ENCODE measurements at places on chromosomes 2 and 18. TPM values are rescaled to one million over a fixed set of nuclear protein-coding genes. Genes with fewer than 3 reads are reported as not detected.

GRCh38 chr2:187158452-187158851 lies 289.6 kb downstream of the CALCRL start:
- DNase-seq: no peak

DNA sequence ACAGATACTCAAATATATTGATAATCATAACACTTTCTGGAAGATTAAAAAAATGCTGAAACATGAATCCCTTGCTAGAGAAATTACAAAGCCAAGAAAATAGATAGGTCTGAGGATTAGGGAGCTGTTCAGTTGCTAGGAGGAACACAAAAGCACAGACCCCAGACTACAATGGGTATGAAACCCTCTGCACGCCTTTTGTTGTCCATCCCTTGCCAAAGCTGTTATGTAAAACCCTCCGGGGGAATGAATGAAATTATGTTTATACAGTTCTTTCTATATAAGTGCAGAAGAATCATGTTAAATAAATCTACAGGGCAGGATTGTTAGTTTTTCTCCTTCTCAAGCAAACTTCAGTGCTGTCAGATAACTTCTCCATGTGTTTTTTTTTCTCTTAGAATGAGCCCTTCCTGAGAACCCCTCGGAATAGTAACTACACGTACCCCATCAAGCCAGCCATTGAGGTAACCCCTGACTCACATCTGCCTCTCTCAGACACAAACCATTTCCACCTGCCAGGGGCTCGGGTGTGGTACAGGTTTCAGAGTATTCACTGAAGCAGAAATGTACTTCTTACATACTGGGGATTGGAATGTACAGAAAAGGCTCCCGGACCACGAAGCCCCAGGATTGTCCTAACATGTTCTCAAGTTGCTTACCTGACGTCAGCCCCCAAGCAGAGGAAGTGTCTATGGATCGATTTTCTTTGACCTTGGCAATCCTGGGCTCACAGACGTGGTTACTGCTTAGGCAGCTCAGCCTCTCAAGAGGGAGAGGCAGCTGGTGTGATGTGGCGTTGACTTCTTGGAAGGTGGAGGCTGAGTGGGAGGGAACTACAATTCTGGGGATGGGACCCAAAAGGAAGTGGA lies 118.0 kb downstream of the PLB1 start:
- DNase-seq: no peak

- no peak for DNase-seq
These were observed 95.0 kb downstream of the TMEM163 start for GRCh38 chr2:134623796-134624195.

GRCh38 chr2:112474844-112475486 lies 7.0 kb upstream of the TTL start:
- no peak for DNase-seq

- no peak for DNase-seq
These were observed 636 bp upstream of the IMMT start for GRCh38 chr2:86195808-86196387.

DNA sequence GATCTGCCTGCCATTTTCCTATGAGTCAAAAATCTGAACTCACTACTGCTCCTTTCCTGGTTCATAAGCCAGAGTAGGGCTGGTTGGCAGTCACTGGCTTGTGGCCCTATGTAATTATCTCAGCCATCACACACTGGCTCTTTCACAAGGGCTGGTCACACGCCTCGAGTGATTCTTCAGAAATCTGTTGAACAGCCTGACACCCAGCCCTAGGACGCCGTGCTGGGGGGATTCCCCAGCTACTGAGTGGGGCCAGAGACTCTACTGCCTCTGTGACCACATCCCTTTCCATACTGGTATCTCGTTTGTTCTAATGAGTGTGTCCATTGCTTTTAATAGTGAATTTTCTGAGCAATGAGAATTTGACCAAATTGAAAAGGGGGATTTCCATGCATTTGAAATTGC lies 45.8 kb upstream of the RBM44 start:
- DNase-seq: no peak

- no peak for DNase-seq
These were observed 220.3 kb upstream of the EPAS1 start for GRCh38 chr2:46076875-46077274.

DNA sequence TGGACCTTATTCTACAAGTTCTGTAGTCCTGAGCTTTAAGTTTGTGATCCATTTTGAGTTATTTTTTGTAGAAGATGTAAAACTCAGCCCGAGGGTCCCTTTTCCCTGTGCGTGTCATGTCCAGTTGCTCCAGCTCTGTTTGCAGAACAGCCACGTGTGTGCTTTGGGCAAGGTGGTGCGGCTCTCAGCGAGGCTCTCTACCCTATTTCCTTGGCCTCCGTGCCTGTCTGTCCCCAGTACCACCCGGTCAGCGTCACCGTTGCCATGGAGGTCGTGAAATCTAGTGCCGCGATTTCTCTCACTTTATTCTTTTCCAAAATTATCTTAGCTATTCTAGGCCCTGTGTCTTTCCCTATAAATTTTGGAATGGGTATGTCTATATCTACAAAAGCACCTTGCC lies 141.0 kb upstream of the CTDP1 start:
- DNase-seq: no peak

- DNase-seq: no peak
These were observed 1285.7 kb downstream of the CNTNAP5 start for GRCh38 chr2:125310657-125311364.

The LHCGR gene
- not detected for total RNA-seq

GRCh38 chr2:198028955-198029354 lies 224.6 kb downstream of the PLCL1 start:
- no peak for DNase-seq

- DNase-seq: no peak
These were observed 78.9 kb downstream of the MEMO1 start for GRCh38 chr2:31931916-31932315.

GRCh38 chr2:5693287-5694201 lies 1.4 kb downstream of the SOX11 start:
- no peak for DNase-seq

The SKOR2 gene
- total RNA-seq: not detected

DNA sequence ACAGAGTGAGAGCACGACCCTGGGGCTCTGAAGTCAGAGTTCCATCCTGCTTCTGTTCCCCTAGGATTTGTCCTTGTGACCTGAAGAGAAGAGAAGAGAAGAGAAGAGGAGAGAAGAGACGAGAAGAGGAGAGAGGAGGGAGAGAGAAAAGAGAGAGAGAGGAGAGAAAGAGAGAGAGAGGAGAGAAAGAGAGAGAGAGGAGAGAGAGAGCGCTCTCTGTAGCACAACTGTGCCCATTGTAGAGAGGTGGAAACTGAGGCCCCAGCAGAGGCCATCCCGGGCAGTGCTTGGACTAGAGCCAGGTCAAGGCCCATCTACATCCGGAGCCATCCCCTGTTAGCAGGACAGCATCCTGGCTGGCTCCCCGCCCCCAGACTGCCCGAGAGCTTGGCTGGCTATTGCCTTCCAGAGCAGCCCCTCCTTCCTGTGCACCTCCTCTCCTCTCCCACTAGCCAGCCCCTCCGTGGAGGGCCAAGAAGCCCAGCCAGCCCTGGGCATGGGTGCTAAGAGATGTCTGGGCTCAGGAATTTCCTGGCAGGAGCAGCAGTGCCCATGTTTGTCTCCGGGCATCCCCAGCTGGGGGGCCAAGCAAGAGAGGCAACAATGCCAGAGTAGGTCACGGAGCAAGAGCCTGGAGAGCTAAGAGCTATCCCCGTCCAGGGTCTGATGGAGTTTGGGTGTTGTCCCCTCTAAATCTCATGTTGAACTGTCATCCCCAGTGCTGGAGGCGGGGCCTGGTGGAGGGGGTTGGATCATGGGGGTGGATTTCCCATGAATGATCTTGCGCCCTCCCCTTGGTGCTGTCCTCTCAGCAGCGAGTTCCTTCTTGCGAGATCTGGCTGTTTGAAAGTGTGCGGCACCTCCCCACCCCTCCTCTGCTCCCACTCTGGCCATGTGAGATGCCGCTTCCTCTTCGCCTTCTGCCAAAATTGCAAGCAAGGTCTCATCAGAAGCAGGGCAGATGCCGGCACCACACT lies 18.2 kb upstream of the GPR55 start:
- DNase-seq: no peak

DNA sequence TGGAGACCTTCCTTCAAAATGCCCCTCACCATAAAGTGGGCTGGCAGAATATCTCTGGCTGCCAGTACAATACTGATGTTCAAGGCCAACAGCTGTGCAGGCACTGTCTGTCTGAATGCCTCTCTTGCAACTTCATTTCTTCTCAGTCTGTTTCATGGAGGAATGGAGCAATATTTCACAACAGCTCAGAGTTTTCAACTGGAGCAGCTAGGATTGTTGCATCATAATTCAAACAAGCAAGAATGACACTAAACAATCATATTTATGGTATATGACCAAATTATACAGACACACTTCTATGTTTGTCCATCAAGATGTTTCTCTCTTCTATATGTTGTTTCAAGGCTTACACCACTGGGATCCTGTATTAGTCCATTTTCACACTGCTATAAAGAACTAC lies 444.2 kb downstream of the LRATD1 start:
- no peak for DNase-seq

DNA sequence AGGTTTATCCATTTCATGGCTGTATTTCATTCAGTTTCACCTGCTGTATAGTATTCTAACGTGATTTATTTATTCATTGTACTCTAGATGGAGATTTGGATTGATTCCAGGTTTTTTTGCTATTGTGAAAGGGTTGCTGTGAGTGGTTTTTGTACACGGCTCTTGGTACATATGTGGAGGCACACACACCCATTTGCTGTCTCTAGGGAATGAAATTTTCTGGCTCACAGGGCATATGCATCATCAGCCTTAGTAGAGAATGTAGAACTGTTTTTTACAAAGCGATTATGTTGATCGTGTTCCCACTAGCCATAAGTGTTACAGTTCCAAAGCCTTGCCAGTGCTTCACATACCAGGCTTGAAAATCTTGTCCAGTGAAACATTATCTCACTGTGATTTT lies 5.1 kb downstream of the SPTBN1 start:
- no peak for DNase-seq

- no peak for DNase-seq
These were observed 63.5 kb upstream of the TTN start for GRCh38 chr2:178870703-178871102.

The PROM2 gene
- 10.6 TPM for total RNA-seq

GRCh38 chr2:169286624-169287231 lies 75.6 kb downstream of the LRP2 start:
- no peak for DNase-seq

DNA sequence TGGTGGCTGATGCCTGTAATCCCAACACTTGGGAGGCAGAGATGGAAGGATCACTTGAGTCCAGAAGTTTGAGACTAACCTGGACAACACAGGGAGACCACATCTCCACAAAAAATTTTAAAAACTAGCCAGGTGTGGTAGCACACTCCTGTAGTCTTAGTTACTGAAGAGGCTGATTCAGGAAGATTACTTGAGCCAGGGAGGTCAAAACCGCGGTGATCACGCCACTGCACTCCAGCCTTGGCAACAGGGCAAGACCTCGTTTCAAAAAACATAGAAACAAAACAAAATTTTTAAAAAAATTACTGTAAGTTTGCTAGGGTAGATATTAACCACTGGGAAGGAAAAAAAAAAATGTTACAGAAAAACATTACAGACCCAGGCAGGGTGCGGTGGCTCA lies 5.8 kb downstream of the ATL2 start:
- no peak for DNase-seq

DNA sequence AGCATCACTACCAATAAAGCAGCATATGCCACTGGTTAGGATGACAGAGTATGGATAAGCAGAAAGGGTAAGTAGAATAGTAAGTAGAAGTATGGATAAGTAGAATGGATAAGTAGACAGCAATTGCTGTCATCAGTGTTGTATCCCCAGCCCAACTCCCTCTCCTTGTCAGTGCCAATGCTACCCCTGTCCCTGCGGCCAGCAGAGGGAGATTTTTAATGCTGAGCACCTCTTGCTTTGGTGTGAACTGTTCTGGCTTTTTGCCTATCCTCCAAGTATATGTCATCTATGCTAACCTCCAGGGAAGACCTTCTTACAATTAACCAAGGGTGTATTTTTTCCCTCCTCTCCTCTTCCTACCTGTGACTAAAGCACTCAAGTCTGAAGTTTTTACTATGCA lies 136.7 kb upstream of the SPHKAP start:
- DNase-seq: no peak

GRCh38 chr18:45702708-45703265 lies 21.2 kb upstream of the SLC14A1 start:
- no peak for DNase-seq

The LONRF2 gene
- 73.0 TPM for total RNA-seq

GRCh38 chr18:12645751-12646203 lies 12.1 kb downstream of the SPIRE1 start:
- peak; percentile 39 for DNase-seq

GRCh38 chr2:163401481-163401880 lies 334.3 kb downstream of the FIGN start:
- DNase-seq: no peak

DNA sequence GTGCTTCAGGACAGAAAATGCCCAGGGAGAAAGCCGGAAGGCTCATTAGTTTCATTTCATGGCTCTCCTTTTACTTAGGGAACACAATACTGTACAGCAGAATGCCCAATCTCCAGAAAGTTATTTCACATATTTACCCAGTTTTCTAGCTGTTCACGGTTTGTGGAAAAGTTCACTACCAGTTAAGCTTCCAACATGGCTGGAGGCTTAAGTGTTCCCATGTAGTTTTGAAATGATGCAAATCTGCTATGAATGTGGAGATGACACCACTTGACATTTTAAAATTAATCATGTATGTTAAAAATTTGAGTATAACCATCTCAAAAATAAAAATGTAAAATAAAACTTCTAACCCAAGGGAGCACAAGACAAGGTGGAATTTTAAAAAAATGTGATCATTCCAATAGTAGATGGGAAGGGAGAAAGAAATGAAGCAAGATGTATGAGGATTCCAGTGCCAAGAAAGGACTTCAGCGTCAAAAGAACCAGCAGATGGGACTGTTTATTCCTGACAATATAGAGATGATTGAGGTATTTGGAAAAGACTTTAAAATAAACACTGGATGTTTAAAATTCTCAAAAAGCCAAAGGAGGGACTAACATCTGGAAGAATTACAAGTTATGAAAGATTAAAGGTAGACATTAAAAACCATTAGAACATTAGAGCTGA lies 60.9 kb upstream of the OSR1 start:
- no peak for DNase-seq

DNA sequence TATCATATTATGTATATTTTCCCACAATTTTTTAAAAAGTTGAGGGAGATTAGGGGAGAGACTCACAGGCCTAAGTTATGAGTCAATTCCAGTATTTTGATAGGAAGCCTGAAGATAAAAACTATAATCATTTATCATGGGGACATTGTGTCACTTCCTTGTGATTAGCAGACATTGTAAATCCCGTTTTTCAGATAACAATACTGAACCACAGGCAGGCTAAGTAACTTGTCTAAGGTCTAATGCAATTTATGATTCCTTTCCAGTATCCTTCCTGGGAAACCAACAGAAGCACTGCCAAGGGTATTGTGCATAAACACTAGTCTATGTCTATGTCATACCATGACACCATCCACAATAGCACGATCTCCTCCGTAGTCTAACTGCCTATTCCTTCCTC lies 235.2 kb upstream of the PIK3C3 start:
- no peak for DNase-seq

- no peak for DNase-seq
These were observed 24.6 kb downstream of the TMEM127 start for GRCh38 chr2:96241227-96241626.

GRCh38 chr2:29931818-29932217 lies 10.4 kb upstream of the ALK start:
- DNase-seq: no peak

Measured in uterus (tissue), 4 donors.